Posterior vena cava (tissue), 2 donors: ENCODE measurements at places on chromosomes 6 and 20.

DNA sequence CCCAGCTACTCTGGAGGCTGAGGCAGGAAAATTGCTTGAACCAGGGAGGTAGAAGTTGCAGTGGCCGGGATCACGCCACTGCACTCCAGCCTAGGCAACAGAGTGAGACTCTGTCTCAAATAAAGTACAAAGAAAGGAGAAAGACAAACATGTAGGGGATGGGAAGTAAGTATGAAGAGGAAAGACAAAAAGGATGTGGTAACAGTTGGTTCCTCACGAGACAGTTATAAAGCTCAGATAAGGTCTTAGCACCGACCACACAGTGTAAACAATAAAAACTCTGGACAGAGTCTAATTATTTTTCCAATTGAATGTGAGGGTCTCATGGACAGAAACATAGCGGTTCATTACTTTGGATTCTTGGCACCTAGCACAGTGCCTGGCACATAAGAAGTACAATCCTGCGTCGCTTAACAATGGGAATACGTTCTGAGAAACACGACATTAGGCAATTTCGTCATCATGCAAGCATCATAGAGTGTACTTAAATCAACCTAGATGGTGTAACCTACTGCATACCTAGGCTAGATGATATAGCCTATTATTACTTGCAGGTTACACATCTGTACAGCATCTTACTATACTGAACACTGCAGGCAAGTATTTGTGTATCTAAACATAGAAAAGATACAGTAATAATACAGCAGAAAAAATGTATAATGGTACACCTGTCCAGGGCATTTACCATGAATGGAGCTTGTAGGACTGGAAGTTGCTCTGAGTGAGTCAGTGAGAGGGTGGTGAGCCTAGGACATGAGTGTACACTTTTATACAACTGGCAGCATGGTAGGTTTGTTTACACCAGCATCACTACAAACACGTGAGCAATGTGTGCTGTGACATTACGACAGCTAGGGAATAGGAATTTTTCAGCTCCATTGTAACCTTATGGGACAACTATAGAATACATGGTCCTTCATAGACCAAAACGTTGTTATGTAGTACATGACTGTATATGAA, 38.2 kb downstream of the MBOAT1 start:
- DNase-seq = no peak

DNA sequence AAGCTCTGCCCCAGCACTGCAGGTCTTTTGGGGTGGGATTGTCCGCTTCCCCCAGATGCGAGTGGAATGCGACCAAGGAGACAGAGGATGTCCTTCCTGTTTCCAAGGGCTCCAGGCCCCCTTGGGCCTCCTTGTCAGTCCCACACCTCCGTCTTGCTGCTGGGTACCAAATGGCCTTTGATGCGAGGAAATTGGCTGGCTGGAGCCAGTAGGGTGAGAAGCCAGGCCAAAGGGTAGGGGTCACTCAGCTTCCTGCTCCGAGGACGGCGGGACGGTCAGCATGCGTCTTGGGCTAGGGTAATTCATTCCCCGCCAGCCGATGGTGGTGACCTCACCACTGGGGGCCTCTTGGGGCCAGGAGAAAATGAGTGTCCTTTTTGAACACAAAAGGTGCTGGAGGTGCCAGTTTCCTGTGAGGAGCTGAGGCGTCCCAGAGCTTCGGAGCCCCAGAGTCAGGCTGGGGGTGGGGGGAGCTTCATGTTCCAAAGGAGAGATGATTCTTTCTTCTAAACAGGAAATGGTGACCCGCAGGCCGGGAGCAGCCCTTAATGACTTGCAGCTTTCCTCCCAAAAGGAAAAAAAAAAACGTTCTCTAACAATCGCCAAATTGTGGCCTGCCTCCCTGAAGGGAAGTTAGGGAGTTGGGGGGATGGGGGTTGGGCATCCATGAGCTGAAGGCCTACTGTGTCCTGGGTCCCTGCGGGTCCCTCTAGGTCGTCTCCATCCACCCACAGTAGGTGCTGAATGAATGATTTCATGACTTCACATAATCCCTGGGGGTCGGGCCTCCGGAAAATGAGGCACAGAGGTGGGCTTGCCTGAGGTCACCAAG, 6.7 kb downstream of the SNAI1 start:
- DNase-seq = peak; percentile 92

DNA sequence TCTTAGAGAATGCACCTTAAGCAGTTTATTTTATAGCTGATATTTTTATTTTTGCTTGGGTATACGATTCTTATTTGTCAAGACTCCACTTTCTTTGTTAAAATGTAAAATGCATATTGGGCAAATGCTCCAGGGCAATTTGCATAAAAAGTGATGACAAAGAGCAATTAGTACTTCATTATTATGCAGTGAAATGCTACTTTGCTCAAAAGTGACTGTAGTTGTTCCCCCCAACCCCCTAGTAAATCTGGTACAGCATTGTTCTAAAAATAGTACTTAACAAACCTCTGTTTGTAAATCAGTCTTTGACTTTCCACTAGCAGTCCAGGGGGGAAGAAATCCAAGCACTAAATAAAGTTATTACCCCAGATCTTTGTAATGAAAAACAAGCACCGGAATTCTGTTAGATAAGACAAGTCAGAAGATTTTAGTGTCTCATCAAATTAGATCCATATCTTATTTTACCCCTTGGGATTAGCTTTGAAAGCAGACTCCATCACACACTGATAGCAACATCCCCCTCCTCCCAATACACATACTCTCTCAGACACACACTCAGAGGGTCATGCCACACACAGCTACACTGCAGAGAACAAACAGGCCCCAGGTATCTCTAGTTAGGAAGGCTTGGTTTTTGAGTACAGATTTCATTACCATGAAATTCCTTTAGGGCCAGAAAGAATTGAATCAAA, 32.9 kb upstream of the BACH2 start:
- no peak for DNase-seq

DNA sequence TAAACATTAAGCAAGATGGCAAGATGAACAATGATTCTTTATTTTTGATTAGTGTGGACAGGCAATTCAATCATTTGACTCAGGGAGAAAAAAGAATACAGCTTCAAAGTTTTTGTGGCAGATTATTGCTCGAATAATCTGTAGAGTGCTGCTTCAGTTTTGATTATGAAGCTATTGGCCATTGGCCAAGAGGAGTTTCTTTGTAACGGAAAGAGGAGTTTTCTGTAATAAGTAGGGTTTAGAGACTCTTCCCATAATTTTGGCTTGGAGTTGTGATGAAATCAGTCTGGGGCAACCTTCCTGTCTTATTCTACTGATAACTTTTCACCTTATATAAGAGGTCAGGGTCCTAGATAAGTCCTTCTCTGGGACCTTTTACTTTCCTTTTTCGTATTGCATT, 256.7 kb upstream of the RAB32 start:
- DNase-seq = no peak

GRCh38 chr6:72784581-72784980, 162.7 kb downstream of the KCNQ5 start:
- no peak for DNase-seq

DNA sequence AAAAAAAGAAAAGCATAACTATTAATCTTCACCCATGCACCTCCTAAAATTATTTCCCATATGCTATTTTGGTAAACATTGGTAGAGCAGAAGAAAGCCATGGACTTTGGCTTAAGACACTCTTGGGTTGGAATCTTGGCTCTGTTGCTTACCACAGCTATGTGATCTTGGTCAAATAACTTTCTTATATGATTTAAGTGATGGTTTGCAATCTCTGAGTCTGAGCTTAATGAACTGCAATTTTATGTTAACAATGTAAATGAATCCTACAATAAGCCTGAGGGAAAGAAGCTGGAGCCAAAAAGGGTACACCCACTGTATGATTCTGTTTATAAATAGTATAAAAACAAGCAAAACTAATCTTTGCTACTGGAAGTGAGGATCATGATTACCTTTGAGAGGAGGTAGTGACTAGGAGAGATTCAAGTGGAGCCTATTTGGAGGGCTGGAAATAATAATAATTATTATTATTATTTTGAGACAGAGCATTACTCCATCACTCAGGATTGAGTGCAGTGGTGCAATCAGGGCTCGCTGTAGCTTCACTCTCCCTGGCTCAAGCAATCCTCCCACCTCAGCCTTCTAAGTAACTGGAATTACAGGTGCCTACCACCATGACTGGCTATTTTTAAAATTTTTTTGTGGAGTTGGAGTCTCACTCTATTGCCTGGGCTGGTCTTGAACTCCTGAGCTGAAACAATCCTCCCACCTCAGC, 34.5 kb downstream of the ABRACL start:
- DNase-seq = no peak

DNA sequence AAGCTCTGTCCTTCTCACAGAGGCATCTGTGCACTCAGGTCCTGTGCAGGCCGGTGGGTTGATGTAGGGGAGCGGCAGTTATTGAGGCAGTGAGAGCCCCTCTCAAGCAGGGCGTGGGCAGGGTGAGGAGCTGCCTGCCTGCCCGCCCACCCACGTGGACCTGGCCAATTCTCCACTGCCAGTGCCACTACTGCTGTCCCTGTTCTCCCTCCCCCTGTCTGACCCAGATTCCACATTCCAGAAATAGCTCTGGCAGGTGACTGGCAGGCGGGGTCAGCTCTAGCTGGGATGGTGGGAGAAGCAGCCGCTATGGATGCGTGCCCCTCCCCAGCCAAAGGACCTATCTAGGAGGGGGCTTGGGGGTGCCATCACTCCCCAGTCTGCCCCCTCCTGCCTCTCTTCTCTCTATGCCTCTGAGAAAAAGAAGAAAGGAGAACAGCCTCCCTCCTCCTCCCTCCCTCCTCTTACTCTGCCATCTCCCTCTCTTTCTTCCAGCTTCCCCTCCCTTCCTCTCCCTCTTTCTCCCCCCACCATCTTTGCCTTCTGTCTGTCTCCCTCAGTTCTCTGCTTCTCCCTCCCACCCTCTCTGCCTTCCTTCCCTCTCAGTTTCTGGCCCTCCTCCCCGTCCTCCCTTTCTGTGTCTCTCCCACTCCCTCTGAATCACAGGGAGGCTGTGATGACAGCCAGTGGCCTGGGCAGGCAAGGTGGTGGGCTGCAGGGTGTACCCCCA, 86.5 kb upstream of the MYL9 start:
- DNase-seq = no peak

GRCh38 chr6:15363523-15364400, 117.9 kb downstream of the JARID2 start:
- no peak for DNase-seq

GRCh38 chr20:25077610-25078169, 4.3 kb downstream of the VSX1 start:
- peak; percentile 84 for DNase-seq

DNA sequence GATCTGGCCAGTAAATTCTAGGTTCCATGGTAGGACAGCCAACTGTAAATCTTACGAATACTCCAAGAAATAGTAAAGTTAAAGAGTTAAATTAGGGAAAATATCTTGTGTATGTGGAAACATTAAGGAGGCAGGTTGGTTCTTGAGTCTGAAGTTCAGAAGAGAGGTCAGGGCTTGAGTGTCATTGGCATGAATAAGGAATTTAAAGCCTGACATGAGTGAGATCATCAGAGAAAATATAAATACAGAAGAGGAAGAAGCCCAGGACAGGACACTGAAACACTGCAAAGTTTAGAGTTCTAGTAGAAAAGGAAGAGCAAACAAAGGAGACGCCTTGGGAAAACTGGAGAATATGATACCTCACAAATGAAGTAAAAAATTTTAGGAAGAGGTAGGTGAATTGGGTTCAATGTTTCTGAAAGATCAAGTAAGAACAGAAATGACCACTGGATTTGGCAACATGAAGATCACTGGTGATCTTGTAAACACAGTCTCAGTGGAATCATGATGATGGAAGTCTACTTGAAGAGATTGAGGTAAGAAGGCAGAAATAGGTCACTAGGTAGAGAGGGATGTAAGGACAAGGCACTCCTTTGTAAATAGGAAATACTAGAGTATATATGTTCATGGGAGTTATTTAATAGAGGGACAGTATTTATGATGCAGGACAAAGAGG, 41.6 kb upstream of the SYNCRIP start:
- DNase-seq = no peak

DNA sequence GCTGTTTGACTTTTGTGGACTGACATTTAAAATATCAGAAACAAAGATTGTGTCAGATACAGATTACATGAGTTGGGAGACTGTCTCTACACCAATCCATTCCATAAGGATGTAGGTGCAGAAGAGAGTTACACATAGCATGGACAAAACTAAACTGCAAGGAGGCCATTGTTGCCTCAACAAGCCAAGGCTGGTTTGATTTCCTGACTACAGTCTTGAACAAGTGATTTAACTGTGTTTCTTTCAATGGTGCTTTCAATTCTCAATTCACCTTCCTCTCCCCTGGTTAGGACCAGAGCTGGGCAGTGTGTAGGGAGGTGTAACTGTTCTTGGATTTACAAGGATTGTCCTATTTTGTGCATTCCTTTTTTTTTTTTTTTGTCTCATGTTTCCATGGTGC, 82.2 kb downstream of the AGPAT4 start:
- no peak for DNase-seq

- no peak for DNase-seq
These were observed 633.1 kb downstream of the GRIK2 start for GRCh38 chr6:102026649-102027048.

DNA sequence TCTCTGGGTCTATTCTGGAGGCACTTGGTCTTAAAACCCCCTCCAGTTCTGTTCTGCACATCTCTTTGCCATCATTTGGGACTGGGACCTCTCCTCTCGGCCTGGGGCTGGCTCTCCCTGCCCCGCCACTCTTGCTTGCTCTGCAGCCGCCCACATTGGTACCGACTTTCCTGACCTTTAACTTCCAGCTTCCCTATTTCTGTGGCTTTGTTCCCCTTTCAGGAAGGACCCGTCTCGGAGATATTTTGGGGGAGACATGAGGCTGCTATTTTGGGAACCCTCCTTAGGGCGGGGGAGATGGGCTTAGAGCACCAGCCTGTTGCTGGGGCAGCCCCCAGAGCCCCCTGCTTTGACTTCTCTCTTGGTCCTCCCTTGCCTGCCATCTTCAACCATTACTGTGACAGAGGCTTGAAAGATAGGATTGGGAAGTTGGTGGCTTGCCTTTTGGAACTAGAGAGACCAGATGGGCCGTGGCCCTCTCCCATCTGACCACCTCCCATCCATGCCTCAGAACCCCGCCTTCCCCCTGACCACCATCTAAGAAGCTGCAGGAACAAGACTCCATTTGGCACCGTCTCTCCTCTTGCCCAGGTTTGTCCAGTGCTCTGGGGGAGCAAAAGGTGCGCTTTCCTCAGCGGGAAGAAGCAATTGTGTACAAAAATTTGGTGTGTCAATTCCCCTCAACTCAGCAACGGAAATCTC, 914 bp downstream of the TREM2 start:
- DNase-seq = no peak

GRCh38 chr6:87993356-87993755, 54.3 kb upstream of the SPACA1 start:
- no peak for DNase-seq

DNA sequence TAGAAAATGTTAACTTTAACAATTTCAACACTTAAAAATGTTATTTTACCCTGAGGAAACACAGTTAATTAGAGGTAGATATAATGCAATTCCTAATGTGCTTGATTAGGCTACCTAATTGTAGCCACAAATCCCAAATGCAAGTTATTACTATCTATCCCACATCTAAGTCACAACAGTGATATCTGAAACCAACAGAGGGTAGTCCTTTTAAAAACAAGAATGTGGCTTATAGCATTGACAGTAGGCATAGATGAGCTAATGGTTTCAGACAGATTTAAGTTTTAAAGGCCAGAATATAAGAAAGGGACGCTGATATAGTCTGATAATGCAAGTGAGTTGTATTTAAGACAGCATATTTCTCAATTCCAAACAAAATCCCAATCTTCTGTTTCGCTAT, 23.0 kb downstream of the PLN start:
- no peak for DNase-seq
